Hepatocyte (in vitro differentiated cells): ENCODE measurements at places on chromosomes 3 and 15.

DNA sequence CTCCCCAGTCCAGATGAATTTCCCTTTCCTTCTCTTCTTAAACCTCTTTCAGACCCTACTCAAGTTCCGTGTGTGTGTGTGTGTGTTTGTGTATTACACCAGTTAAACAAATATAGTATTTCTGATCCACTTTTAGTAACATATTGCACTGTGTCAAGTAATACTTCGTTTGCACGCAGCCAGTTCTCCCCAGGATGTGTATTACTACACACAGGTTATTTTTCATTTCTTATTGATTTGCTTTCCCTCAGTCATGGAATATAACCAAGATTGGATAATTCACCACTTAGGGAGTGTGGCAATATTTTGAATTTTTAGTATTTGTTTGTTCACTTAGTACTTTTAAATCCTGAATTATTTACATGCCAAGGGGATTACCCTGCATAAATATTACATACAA is 667.0 kb downstream of the NR2F2 start:
- no peak overlapping the region for H3K4me3 ChIP-seq
- H3K27ac ChIP-seq = no peak overlapping the region
- H3K4me1 ChIP-seq = no peaks in the 10 kb centered on the region

DNA sequence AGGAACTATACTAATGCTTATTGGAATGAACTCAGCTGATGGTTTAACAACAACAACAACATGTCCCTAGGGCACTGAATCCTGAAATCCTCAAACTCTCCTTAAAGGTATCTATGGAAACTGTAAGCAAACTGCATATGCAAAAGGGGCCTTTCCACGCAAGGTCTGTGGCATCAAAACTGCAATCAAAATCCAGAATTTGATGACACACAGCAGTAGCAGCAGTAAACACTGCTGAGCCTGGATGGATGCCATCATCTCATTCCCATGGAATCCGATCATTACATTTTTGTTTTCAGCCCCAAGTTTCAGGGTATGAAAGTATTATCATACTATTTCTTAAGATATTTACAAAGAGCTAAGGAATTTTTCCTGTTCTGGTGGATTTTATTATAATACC is 399.7 kb downstream of the VPS13C start:
- peak overlapping the region; percentile 73 for H3K27ac ChIP-seq
- H3K4me1 ChIP-seq = no peaks in the 10 kb centered on the region
- no peak overlapping the region for H3K4me3 ChIP-seq
- no peaks in the 10 kb centered on the region for H3K36me3 ChIP-seq
- peak; percentile 26 for DNase-seq

DNA sequence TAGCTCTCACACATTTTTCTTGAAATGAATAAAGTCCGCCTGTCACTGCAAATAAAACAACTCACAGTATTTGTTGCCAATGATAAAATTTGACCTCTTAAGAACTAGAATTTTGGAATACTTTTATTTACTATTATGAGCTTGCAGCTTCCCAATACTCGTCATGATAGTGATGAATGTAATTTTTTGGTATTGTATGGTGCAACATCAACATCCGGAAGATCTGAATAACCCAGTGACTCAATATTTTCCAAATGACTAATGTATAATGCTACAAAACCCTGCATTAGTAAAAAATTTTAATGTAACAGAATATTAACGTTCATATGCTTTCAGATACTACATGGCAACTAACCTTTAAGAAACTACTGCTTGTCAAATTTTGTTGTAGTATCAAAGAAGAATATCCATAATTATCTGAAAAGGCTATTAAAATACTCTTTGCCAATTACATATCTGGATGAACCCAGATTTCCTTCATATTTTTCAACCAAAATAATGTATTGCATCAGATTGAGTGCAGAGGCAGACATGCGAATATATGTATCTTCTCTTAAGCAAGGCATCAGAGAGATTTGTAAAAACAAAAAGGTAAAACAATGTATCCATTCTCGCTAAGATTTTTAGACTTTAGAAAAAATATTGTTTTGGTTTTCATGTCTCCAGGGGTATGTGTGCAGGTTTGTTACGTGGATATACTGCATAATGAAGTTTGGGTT is 95.3 kb downstream of the IGF2BP2 start:
- peaks cover 7% of the 10 kb centered on the region for H3K4me1 ChIP-seq
- H3K4me3 ChIP-seq = no peak overlapping the region
- H3K36me3 ChIP-seq = no peaks in the 10 kb centered on the region
- H3K27me3 ChIP-seq = no peaks in the 10 kb centered on the region

GRCh38 chr3:181564222-181564621 is 147.5 kb upstream of the SOX2 start:
- DNase-seq = no peak
- H3K4me3 ChIP-seq = no peak overlapping the region
- H3K27me3 ChIP-seq = peaks cover 41% of the 10 kb centered on the region

DNA sequence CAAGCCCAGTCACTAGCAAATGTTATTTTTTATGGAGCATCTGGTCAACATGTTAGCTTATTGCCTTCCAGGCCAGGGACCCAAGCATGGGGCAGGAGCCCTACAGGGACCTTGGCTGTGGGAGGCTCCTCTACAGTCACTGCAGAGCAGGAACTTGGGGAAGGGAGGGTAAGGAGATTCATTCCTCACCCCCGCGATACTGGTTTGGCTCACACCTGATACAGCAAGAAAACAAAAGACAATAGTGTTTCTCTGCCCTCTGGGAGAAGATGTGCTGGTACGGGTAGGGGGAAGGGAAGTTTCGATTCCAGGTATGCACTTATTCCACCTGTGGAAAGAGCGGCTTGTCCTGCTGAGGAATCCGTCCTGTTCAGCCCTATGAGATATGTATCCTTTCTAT is 77.6 kb downstream of the SLC12A8 start:
- H3K4me1 ChIP-seq = peaks cover 7% of the 10 kb centered on the region
- H3K4me3 ChIP-seq = no peak overlapping the region
- H3K27ac ChIP-seq = no peak overlapping the region

- H3K36me3 ChIP-seq = peaks cover 4% of the 10 kb centered on the region
- no peak overlapping the region for H3K4me3 ChIP-seq
- no peak for DNase-seq
- H3K27ac ChIP-seq = no peak overlapping the region
- H3K27me3 ChIP-seq = no peaks in the 10 kb centered on the region
- H3K4me1 ChIP-seq = peaks cover 11% of the 10 kb centered on the region
Observed at GRCh38 chr3:125511420-125512118, 8.4 kb downstream of the SNX4 start.

DNA sequence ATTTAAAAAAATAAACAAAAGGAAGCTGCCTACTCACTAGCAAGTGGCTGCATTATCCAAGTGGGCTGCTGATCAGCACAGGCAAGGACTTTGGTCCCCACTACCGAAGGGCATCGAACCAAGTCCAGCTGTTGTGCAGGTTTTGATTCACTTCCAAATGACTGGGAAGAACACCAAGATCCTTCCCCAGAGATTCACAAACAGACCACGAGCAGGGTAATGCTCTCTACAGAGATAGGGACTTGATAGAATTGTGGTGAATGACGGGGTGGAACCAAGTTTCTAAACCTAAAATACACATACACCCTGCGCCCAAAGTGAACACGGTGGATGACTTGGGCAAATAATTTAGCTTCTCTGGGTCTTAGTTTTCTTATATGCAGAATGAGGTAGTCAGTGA is 203.7 kb upstream of the ICE2 start:
- no peak overlapping the region for H3K4me3 ChIP-seq
- no peaks in the 10 kb centered on the region for H3K36me3 ChIP-seq
- no peak for DNase-seq
- peaks cover 7% of the 10 kb centered on the region for H3K4me1 ChIP-seq
- no peaks in the 10 kb centered on the region for H3K27me3 ChIP-seq
- H3K27ac ChIP-seq = no peak overlapping the region

GRCh38 chr3:16828815-16829214 is 55.9 kb upstream of the PLCL2 start:
- no peak overlapping the region for H3K4me3 ChIP-seq
- no peaks in the 10 kb centered on the region for H3K4me1 ChIP-seq
- H3K27me3 ChIP-seq = no peaks in the 10 kb centered on the region
- no peaks in the 10 kb centered on the region for H3K36me3 ChIP-seq
- no peak overlapping the region for H3K27ac ChIP-seq

DNA sequence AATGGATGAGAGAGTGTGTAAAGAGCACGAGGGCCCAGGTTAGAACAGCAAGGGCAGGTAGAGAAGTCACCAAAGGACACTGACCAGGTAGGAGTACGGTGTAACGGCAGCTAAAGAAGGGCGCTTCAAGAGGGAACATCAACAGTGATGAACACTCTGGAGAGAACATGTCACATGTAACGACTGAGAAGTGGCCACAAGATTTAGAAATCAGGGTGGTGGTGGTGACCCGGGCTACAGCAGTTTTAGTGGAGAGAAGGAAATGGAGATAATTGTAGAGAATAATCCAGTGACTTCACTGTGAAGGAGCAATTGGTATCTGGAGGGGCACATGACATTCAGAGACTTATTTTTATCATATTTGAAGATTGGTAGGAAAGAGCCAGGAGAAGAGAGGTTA is 1.2 kb upstream of the C15orf40 start:
- H3K27me3 ChIP-seq = no peaks in the 10 kb centered on the region
- H3K27ac ChIP-seq = no peak overlapping the region
- no peaks in the 10 kb centered on the region for H3K36me3 ChIP-seq
- H3K4me1 ChIP-seq = peaks cover 16% of the 10 kb centered on the region
- DNase-seq = no peak

DNA sequence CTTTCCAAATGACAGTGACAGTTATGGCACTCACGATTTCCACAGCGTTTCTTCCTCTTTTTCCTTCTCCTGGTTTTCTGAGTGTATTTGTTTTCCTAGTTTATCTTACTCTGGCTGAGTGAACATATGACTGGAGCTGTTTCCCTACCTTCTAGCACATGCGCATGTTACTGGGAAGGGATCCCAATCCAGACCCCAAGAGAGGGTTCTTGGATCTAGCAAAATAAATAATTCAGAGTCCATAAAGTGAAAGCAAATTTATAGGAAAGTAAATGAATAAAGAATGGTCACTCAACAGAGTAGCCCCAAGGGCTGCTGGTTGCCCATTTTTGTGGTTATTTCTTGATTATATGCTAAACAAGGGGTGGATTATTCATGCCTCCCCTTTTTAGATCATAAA is 23.8 kb downstream of the METTL6 start:
- no peaks in the 10 kb centered on the region for H3K4me1 ChIP-seq
- H3K27me3 ChIP-seq = no peaks in the 10 kb centered on the region
- H3K4me3 ChIP-seq = no peak overlapping the region
- no peak for DNase-seq
- no peak overlapping the region for H3K27ac ChIP-seq

DNA sequence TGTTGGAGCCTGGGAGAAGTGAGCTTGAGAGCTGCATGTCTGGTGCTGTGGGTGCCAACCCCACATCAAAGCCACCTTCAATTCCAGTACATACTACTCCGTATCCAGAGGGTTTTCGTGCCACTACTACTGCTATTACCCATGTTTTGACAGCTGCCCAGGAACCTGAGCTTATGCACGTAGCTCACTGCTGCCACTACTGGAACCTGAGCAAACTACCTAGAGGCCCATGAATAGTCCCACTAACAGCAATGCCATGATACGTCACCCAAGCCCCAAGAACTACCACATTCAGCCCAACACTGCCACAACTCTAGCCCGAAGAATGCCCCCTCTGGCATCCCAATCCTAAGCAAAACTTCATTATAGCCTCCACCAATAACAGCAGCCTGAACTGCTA is 215.2 kb upstream of the BCHE start:
- H3K4me3 ChIP-seq = no peak overlapping the region
- H3K27ac ChIP-seq = no peak overlapping the region
- H3K27me3 ChIP-seq = no peaks in the 10 kb centered on the region
- no peak for DNase-seq
- H3K36me3 ChIP-seq = no peaks in the 10 kb centered on the region

DNA sequence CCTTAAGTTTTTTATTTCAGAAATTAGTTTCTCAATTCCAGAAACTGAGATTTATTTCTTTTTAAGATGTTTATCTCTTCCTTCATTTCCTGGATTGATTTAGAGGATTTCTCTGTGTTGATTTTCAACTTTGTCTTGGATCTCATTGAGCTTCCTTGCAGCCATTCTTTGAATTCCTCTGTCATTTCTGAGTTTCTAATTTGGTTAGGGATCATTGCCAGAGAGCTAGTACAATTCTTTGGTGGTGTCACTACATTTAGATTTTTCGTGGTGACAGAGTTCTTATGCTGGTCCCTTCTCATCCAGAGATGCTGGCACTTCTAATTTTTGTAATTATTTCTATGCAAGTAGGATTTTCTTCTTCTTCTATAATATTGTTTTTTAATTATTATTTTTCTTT is 691.1 kb upstream of the NAALADL2 start:
- no peak overlapping the region for H3K27ac ChIP-seq
- H3K4me3 ChIP-seq = no peak overlapping the region
- peaks cover 3% of the 10 kb centered on the region for H3K4me1 ChIP-seq
- no peak for DNase-seq

DNA sequence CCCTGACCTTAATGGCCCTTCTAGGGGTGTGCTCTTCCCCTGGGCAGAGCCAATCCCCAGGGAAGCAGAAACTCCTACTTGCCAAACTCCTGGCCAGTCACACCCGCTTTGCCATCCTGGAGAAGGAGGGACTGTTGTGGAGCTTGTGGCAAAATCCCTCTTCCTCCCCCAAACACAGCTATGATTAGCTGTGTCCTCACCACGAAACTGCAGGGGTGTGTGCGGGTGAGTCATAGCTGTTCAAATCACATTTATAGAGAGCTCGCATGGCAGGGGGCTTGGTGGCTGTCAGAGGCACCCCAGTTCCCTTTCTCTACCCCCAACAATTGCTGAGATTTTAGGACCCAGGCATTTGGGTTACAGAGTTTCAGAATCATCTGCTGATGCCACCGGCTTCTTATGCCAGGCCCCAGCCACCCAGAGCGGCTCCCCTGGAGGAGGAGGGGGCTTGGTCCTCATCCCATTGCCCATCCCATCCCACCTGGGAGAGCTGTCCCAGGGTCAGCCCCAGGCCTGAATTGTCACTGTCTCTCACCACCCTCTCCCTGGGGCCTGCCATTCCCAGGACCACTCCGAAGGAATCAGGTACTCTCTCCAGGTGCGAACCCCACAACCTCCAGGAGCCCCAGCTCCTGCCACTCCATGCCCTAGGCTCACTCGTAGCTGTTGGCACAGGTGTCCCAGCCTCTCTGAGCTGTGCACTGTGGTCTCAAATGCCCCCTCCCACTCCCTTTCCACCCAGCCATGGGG is 28.8 kb upstream of the MAGEF1 start:
- no peak for DNase-seq
- H3K36me3 ChIP-seq = no peaks in the 10 kb centered on the region
- H3K27ac ChIP-seq = no peak overlapping the region
- no peak overlapping the region for H3K4me3 ChIP-seq
- H3K4me1 ChIP-seq = peaks cover 26% of the 10 kb centered on the region

DNA sequence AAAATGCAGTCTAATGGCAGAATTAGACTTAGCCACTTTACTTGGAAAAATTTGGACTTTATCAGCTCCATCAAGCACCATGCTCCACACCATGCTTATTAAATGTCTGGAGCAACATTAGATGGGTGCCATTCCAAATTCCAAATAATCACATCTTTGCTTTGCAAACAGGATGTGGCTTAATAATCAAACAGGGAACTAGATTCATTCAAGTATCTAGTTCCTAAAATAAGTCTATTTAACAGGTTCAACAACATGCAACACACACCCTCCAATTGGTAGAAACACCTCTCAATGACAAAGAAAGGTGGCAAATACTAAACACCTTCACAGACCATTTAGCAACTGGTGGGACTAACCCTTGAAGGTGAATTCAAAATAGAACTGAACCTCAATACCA is 3.5 kb downstream of the HEXA start:
- H3K4me3 ChIP-seq = no peak overlapping the region
- no peaks in the 10 kb centered on the region for H3K27me3 ChIP-seq
- H3K27ac ChIP-seq = no peak overlapping the region
- peaks cover 18% of the 10 kb centered on the region for H3K4me1 ChIP-seq

- H3K4me1 ChIP-seq = no peaks in the 10 kb centered on the region
- no peaks in the 10 kb centered on the region for H3K36me3 ChIP-seq
- no peak overlapping the region for H3K27ac ChIP-seq
- H3K27me3 ChIP-seq = no peaks in the 10 kb centered on the region
- no peak overlapping the region for H3K4me3 ChIP-seq
Observed at GRCh38 chr3:50392101-50392715, 32.9 kb upstream of the TMEM115 start.
